ENCODE measurements at places on chromosomes 5 and 9. TPM values are rescaled to one million over a fixed set of nuclear protein-coding genes. Genes with fewer than 3 reads are reported as not detected.

INSYN2B gene
- total RNA-seq, result not detected

- no peak for DNase-seq
Observed at GRCh38 chr5:147360816-147361215, 126.0 kb downstream of the STK32A start.

DNA sequence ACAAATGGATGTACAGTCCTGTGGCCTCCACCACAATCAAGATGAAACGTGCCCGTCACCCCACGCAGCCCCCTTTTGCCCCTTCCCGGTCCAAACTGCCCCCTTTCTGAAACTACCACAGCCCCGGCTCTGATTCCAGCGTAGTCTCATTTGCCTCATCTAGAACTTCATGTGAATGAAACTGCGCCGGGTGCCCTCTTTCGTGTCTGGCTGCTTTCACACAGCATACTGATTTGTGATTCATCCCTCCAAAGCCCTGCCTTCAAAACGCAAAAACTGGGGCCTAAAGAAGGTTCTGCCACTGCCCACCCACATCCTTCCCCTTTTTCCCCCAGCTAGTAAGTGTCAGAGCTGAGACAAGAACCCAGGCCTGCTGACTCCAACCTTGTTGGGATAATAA is 31.5 kb upstream of the NCS1 start:
- DNase-seq, result no peak

DNA sequence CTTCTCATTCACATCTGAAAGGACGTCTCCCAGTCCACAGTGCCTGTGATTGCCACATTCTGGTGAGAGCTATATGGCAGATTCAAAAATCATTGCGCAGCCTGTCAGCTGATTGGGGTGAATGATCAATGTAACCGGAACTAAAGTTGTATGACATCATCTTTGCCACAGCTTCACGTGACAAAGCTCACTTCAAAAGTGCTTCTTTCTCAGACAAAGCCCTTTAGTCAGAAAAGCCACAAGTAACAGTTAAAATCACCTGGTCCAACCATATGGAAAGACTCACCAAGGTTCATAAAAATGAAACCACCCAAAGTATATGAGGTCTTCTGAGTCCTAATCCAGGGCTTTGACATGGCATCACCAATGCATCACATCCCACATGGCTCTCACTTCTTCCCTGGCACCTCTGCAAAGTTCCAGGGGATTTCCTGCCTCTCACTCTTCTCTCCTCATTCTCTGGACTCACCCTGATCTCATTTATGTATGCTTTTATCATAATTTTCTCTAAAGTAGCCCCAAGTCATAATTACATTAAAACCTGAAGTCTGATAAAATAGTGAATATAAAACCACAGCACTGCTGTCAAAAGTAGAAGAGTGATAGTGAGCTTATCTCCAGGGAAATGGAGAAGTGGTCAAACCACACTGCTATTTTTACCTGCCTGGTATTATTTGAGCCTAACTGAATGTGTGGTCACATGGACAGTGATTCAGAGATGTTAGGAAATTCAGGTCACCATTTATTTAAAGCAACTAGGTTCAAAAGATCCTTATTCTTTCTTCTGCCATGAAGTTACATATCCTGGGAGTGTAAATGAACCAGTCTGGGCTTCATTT is 193.1 kb upstream of the PTGER4 start:
- no peak for DNase-seq

- no peak for DNase-seq
Observed at GRCh38 chr5:174446988-174447387, 277.4 kb upstream of the MSX2 start.

GRCh38 chr9:14341437-14342122 is 27.6 kb upstream of the NFIB start:
- no peak for DNase-seq

DNA sequence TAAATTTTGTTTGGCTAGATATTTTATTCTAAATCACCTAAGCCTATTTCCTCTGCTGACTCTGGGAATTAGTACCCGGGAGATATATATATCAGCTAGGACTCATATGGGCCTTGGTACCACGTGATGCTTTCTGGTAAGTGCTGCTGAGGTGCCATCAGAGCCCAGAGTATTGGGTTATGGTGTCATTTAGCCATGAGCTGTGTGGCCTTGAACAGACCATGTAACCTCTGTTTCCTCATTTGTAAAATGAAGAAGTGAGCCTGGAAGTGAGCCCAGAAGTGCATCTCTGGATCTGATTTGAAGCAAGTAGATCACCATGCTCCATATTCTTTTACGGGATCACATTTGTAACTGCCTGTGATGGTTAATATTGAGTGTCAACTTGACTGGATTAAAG is 126.1 kb downstream of the GPBP1 start:
- DNase-seq, result peak; percentile 57

- no peak for DNase-seq
Observed at GRCh38 chr5:80825786-80826460, 134.2 kb upstream of the RASGRF2 start.

GAS1 gene
- 47.4 TPM for total RNA-seq

CCDC180 gene
- total RNA-seq, result 3.8 TPM

GRCh38 chr5:5006548-5006947 is 133.6 kb upstream of the ADAMTS16 start:
- no peak for DNase-seq

GRCh38 chr5:40030661-40031060 is 605.9 kb upstream of the DAB2 start:
- DNase-seq, result no peak

PDZD2 gene
- total RNA-seq, result 10.2 TPM

GABRA1 gene
- not detected for total RNA-seq

DNA sequence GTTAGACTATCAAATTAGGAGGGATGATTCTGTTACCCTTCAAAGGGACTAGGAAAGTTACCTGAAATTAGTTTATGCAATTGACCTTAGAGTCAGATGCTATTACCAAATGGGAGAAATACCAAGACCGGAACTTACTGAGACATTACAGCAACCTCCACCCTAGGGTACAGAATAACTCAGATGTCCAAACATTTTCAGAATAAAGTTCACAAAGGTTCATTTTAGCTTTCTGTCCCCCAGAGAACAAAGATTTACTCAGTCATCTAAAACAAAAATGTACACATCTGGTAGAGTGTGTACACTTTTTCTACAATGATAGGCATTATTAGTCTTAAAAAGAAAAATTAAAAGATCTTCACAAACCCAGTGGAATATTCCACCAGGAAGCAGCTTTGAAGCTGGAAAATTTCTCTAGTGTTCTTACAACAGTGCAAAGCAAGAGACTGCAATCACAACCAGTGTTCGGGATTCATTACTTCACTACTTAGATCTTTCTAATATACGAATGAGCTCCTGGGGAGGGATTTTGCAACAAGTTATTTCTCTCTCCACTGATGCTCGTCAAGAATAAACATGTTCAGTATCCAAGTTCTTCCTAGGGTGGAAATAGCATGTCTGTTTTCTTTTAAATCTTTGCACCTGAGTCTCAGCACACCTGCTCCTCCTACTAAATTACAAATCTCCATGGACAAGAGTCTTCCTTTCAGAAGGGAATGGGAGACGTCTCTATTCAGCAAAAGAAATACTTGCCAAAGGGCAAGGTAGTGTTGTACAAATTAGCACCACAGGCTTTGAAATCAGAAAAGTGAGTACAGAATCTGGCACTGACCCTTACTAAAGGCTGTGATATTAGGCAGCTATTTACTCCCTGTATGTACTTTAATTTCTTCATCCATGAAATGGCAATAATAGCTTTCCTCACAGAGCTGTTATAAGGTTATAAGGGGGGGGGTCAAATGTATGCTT is 8.8 kb downstream of the ETF1 start:
- no peak for DNase-seq

CDH10 gene
- total RNA-seq, result not detected

DNA sequence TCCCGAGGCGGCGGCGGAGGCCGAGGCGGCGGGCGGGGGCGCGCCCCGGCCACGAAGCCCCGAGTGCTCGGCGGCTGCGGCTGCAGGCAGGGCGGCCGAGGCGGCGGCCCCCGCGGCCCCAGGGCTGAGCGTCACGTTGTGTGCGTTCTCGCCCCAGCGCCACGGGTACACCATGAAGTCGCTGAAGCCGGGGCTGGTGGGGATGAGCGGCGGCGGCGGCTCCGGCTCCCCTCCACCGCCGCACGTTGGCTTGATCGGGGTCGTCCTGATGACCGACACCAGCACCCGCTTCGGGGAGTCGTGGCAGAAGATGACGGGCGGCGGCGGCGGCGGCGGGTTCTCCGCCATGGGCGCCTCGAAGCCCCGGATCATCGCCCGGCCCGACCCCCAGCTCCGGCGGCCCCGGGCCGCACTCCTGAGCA is 498 bp downstream of the ZNF367 start:
- DNase-seq, result no peak

PLAC8L1 gene
- total RNA-seq, result not detected

- DNase-seq, result no peak
Observed at GRCh38 chr5:126234563-126235195, 188.5 kb upstream of the GRAMD2B start.
